Progenitor cell of endocrine pancreas (in vitro differentiated cells): ENCODE measurements at places on chromosomes 6 and 20. TPM values are rescaled to one million over a fixed set of nuclear protein-coding genes. Genes with fewer than 3 reads are reported as not detected.

Gene CTCFL
- total RNA-seq, result not detected in 2 replicates

Gene HUS1B
- 0.67 and 1.3 TPM in 2 replicates for total RNA-seq

Gene PTCRA
- total RNA-seq, result not detected in 2 replicates

Gene TCP11
- not detected in 2 replicates for total RNA-seq

Gene DSP
- 365 and 366 TPM in 2 replicates for total RNA-seq

- DNase-seq, result no peak
Observed at GRCh38 chr6:122869437-122870024, 80.5 kb downstream of the SMPDL3A start.

DNA sequence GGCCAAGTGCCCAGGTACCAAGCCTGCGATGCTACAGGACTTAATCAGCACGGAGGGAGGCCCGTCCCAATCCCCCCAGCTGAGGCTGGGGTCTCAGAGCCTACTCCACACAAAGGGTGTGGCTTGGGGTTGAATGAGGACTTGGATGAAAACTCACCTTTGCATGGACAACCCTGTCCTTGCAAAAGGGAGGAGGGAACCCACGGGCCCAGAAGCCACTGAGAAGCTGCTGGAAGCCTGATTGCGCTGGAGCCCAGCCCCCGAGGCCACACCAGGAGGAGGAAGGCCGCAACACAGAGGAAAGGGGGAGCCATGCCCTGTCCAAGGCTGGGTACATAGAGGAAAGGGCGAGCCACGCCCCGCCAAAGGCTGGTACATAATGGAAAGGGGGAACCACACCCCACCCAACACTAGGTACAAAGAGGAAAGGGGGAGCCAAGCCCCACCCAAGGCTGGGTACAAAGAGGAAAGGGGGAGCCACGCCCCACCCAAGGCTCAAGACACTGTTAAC, 158.8 kb downstream of the DLL1 start:
- no peak for DNase-seq

GRCh38 chr6:169959136-169960002, 207.9 kb downstream of the ERMARD start:
- no peak for DNase-seq

- no peak for DNase-seq
Observed at GRCh38 chr20:53168491-53168890, 196.3 kb downstream of the TSHZ2 start.

GRCh38 chr6:167569041-167569805, 244.3 kb downstream of the TTLL2 start:
- no peak for DNase-seq

DNA sequence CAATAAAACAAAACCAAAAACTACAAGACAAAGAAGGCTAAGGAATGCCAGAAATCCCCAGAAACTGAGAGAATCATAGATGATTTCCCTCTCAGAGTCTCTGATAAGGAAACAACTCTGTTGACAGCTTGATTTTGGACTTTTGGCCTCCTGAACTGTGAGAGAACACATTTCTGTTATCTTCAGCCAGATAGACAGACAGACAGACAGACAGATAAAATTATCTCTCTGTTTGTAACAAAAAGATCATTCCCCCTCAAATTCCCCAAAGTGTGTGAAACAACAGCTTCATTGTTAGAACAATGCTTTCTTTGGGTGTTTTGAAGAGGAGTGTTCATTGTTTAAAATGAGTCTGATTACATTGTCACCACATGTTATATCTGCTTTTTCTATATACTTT, 148.2 kb downstream of the BCKDHB start:
- no peak for DNase-seq

- no peak for DNase-seq
Observed at GRCh38 chr6:36756786-36757185, 59.2 kb downstream of the RAB44 start.

GRCh38 chr20:10430704-10431103, 3.3 kb downstream of the MKKS start:
- DNase-seq, result no peak

DNA sequence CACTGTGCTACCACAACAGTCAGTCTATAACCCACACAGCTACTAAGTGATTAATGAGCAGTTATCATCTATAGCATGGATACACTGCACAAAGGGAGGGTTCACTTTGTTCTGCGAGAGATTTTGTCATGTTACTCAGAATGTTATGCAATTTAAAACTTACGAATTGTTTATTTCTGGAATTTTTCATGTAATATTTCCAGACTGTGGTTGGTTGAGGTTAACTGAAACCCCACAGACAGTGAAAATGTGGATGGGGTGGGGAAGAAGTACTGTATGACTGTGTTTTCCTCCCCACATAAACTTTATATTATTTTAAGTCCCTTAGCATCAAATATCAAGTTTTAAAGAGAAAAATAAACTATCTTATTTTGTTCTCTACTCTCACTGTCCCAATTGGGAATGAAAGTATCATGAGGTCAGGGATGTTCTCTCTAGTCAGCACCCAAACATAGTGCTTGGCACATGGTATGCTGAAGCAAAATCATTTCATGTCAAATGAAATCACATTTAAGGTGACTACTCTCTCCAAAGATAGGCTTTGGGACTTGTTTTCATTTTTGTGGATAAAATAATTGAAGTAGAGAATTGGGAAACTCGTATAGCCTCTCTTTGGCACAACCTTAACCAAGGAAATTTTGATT, 25.4 kb downstream of the DOP1A start:
- no peak for DNase-seq

DNA sequence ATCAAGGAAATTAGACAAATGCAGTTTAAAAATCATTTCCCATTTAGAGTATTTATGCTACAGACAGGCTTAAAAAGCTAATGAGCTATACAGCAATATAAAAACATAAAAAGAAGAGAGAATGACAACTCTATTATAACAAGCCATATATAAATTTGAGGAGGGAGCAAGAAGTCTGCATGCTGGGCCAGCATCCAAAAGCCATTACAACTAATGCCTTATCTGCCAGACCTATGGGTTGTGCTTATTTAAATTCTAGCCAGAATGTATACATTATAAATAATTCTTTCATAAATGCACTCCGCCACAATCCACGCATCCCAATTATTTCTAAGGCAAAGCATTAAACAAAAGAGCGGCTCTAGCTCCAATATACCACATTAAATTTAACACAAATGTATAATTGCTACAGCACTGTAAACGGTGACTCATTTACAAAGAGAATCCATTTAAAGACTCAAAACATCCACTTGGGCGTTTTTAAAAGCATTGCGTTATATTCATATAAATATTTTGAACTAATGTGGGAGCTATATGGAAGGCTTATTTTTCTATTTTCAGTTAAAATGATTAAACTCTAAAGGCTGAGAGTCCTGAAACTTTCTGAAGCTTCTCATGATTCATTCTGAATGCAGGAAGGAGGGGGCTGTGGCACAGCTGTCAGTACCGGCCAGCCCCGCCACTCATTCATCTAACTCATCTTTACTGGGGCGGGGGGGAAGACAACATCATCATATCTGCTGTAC, 37.7 kb upstream of the RAB22A start:
- DNase-seq, result no peak

DNA sequence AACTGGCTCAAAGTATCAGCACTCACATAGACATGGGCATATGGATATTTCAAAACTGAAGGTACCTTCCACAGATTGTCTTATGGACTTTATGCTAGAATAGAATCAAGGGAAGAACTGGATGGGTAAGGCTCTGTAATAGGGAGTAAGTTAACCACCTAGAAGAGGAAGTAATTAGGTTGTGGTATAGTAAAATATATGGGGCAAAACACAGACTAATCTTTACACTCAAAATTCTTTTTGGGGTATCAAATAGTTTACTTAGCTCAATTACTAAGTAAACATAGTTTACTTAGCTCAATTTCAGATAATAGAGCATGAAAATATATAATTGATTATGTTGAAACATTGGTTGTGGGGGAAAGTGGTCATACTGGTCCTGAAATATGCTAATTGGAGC, 94.2 kb upstream of the ATXN1 start:
- DNase-seq, result no peak

DNA sequence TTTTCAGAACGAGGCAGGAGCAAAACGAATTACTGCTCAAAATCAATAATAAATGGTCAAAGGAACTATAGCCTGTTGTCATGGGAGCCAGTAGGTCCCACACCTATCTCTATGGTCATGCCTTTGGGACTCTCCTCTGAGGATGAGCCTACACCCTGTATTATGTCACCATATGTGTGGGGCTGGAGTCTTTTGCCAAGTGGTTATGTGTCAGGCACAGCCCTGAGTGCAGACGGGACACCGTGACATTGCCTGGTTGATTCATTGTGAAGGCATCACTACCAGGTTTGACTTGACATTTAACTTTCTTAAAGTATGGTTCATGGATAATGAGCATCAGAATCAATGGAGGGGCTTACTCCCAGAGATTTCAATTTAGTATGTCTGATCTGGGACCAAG, 23.6 kb downstream of the BMP6 start:
- DNase-seq, result no peak

DNA sequence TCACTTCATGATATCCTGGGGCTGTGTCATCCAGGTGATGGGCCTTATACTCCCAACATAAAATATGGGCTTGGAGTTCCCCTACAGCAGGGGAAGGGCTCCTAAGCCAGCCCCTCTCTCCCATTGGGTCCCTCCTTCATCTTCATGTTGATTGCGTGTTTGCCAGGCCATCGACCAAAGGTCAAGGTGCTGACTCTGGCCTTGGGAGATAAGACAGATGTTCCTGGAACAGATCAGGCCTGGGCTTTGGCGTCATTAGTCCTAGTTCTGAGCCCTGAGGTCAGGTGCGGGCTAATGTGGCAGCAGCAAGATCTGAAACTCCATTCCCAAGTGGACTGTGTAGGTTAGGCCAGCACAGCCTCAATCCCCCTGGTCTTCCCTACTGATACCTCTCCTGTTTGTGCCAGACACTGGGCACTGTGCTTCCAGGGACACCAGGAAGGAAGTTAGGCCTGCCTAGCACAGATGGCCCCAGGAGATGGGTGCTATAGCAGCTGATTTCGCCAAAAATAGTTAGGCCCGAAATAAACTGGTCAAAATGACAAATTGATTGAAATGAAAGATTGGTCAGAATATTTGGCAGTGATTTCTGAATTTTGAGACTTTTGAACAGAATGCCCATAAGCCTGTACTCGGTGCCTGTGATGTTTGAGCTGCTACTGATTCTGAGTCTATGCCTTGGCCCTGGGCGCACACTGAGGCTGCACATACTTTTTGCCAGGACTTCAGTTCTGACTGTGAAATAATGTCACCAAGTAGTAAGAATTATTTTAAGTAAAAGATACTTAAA, 28.8 kb downstream of the EPB41L1 start:
- DNase-seq, result no peak

- DNase-seq, result no peak
Observed at GRCh38 chr20:34987288-34988190, 31.9 kb downstream of the MYH7B start.

DNA sequence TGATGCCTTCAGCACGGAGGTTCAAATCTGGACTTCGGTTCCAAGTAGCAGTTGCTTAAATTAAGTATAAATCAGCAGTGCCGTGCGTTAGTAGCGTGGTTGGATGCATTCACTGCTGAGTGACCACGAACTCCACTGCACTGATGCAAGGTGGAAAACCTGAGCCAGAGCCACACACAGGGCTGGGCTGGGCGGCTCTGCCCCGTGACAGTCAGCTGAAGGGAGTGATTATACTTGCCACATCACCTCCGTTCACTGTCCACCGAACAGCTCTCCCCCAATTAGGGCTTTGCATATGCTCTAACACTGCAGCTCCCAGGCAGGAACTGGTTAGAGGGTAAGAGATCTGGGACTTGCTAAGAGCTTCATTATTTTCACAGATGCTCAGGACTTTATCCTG, 22.2 kb downstream of the PPP1R3G start:
- no peak for DNase-seq

- DNase-seq, result no peak
Observed at GRCh38 chr20:51327251-51327841, 215.2 kb downstream of the NFATC2 start.

DNA sequence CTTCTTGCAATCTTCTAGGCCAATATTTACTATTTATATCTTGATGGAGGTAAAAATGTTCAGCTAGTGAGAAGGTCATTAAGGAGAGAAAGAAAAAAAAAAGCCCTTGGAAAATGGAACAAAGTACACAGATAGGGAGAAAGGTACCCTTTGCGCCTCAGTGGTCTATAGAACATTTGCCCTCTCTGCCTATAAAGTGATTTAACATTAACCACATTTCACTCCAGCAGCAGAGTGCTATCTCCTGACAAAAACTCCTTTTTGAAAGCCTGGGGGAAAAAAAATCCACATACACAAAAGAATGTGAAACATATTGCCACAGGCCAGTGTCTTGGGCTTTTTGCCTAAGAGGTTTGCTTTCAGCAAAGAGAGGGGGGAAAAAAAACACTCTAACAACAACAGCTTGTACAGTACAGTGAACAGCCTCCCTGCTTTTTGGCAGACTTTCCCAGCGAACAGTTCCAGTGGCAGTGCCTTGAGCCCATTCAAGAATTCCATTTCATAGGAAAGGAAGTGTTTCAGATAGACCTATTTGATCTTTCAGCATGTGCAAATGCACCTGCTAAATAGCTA, 695 bp downstream of the ARHGAP18 start:
- DNase-seq, result no peak

GRCh38 chr6:168037242-168037641, 39.8 kb downstream of the KIF25 start:
- DNase-seq, result no peak

DNA sequence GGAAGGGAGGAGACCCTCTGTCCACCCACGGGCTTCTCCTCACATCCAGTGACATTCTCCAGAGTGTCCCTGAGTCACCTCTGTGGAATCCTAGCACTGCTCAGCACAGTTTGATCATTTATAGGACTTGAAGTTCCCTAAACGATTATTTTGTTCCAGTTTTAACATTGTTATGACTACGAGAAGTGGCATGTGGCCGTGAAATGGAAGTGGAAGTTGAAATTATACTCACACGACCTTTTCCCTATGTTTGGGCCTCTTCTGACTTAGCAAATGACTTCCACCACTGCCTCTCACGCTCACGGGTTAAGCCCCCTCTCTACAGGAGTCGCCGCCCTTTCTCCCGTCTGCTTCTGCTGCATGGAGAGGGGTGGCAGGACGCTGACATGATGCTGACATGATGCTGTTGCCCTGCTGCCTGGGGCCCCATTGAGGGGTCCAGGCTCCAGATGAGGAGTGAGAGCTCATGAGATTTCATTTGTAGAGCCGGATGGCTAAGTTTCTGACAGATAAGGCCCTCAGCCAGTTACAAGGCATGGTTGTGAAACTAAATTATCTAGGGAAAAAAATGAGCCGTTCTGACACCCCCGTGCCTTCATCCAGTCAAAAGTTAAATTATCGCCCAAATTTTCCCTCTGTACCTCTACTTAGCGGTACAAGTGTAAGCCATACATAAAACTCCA, 153.6 kb upstream of the UST start:
- no peak for DNase-seq

GRCh38 chr6:96521306-96521643, 331 bp upstream of the UFL1 start:
- no peak for DNase-seq

- no peak for DNase-seq
Observed at GRCh38 chr6:150684714-150685459, 85.2 kb downstream of the PLEKHG1 start.
